ENCODE measurements at places on chromosomes 3 and 15.

GRCh38 chr3:76624164-76624563 is 415.7 kb upstream of the ROBO2 start:
- DNase-seq = no peak

GRCh38 chr15:73190189-73190601 is 137.9 kb downstream of the NEO1 start:
- peak; percentile 75 for DNase-seq

DNA sequence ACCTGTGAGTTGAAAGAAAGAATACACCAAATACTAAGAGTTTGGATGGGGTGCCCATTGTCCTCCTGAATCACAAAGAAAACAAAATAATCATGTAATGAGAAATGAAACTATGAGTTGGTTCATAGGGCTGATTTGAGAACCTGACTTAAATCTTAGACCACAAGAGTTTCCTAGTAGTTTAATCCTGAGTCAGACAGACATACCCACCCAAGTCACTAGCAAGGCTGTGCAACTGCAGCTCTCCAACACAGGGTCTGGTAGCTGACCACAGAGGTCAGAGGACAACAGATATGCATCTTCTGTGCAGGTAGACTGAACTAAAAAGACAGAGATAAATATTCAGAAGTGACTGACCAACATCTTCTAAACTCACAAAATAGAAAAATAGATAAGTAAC is 296.3 kb upstream of the TMCO5A start:
- DNase-seq = no peak

GRCh38 chr15:81758818-81759284 is 287.0 kb downstream of the MEX3B start:
- no peak for DNase-seq

DNA sequence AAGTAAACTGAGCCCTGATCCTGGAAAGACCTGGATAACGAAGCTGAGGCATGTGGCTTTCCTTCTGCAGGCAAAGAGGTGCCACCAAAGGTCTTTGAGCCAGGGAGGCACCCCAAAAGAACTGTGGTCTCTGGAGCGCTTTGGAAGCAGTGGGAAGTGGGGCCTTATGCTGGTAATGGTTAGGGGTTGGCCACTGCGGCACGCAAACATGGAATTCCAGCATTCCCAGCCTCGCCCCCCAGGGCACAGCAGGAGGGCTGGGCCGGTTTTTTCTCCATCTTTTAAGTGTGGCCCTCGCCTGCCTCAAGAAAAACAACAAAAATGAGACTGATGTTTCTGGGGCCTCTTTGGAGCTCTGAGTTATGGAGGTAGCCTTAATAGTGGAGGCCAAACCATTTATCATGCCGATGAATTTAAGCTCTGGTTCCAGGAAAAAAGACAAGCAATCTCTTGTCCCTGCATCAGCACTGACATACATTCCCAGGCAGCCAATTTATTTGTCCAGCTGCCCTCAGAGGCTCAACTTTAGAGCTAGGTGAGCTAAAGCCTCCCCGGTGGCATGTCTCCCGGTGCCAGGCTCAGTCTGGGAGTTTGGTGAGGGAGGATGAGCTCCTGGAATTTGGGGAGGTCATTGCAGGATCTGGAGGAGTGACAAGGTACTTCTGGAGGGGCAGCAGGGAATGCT is 109.0 kb downstream of the TLE3 start:
- DNase-seq = no peak

GRCh38 chr3:171841620-171842000 is 1.5 kb upstream of the TMEM212 start:
- peak; percentile 79 for DNase-seq

- DNase-seq = no peak
Observed at GRCh38 chr3:138824114-138824506, 10.6 kb downstream of the PIK3CB start.

DNA sequence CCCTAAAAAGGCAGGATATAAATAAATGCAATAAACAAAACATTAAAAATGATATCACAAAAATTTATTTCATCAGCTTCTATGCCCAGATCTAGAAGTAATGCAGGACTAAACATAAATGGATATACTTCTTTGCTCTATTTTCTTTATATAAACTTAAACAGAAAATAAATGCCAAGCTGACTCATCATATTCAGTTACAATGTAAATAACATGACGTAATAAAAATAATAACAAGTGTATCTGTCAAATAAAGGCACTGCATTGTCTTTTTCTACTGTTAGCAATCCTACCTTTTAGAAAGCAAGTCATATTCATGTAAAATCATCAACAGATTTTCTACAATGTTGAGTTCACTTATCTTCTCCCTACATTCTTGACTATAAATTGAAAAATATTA is 61.6 kb downstream of the NEK10 start:
- DNase-seq = no peak

DNA sequence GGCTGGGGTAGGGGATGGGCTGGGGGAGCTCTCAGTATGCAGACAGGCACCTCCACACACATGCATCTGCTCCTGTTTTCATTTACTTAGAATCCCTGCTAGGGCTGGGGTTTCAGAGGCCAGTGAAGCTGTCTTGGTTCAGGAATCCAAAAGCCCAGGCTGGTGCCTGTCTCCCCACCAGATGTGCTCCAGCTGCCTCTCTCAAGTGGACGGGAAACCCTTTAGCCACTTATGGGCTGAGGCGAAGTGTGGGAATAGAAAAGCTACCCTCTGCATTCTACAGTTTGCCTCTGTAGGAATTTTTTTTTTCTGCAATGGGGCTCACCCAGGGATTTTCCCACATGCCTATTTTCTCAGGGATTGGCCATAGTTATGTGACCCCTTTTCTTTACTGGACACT is 72.5 kb downstream of the ATP2B2 start:
- DNase-seq = no peak

- DNase-seq = peak; percentile 65
Observed at GRCh38 chr15:35740761-35741160, 194.8 kb upstream of the DPH6 start.

- no peak for DNase-seq
Observed at GRCh38 chr3:110324171-110324705, 747.4 kb upstream of the NECTIN3 start.

DNA sequence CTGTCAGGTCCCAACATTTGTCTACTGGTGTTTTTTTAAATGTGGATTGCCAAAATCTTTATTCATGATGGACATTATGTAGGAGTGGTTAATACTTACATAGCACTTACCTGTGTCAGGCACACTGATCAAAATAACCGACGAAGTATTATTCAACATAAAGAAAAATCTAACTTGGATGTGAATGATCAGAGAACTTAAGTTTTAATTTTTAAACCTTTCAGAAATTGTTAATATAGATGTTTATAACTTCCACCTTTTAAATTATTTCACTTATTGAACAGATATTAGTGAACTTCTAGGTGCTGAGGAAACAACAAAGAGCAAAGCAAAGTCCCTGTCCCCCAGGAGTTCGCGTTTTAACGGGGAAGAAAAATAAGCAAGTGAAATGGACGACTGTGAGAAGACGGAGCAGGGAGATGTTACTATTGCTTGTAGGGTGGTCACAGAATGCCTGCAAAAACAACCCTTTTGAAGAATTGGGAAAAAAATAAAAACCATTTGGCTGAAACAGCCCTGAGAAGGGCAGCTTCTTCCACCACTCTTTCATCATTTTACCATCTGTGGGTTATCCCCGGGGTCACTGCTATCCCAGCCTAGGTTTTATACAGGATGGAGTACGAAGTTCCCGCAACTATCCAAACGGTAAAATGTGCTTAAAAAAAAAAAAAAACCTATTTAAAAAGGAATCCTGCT is 915 bp upstream of the APH1B start:
- DNase-seq = peak; percentile 53

- peak; percentile 19 for DNase-seq
Observed at GRCh38 chr3:158313338-158313927, 203.5 kb downstream of the RSRC1 start.

DNA sequence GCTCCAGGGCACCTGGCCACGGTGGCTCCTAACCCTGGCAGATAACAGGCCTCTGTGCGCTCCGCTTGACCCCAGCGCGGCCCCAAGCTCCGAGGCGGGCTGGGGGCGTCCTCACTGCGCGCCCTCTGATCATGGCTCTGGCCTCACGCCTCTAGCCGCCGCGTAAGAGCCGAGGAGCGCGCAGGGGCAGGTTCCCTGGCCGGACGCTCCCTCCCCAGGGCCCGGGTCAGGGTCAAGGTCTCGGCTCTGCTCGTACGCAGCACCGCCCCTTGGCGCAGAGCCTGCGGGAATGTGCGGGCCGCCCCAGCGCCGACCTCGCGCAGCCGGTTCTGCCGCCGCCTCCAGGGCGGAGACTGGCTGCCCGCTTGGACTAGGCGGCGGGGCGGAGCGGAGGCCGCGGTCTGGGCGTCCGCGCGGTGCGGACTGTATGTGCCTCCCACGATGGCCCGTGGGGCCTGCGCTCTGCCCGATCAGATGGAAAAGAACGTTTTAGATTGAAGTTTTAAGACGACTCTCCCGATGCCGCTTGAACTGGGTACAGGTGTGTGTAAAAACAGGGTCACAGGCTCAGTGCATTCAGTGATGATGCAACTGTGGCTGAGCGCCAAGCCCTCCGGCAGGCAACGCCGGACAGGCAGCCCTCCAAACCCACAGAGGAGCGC is 40.8 kb downstream of the CHST14 start:
- DNase-seq = peak; percentile 35

DNA sequence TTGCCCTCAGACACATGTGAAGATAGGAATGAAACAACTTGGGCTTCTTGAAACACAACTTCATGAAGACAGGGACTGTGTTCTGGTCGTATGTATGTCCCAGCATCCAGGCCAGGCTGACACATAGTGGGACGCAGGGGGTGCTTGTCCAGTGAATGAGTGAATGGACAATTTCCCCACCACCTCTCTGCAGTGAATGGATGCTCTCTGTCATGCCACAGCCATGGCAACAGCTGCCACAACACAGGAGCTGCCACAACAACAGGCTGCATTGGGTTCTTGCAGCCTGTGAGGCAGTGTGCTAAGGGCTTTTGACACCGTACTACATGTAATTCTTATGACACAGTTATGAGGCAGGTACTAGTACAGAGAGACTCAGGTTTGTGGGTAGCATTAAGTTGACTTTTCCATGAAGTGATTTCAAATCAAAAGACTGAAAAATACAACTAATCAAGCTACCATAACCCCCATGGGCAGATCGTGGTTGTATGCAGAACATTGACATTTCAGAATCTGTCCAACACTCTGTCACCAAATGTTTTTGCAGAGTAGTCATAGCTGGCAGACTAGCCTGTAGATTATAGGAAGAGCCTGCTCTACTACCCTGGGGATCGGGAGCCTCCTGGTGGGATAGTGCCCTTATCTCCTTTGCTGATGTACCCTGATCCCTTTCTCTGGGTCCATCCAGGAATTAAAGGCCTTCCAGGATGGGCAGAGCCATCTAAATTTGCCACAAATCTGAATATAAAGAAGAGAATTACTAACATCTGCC is 40.8 kb downstream of the CLSTN2 start:
- DNase-seq = no peak
